Renal cortex interstitium (tissue), 15 donors: ENCODE measurements at places on chromosomes 6 and 20.

DNA sequence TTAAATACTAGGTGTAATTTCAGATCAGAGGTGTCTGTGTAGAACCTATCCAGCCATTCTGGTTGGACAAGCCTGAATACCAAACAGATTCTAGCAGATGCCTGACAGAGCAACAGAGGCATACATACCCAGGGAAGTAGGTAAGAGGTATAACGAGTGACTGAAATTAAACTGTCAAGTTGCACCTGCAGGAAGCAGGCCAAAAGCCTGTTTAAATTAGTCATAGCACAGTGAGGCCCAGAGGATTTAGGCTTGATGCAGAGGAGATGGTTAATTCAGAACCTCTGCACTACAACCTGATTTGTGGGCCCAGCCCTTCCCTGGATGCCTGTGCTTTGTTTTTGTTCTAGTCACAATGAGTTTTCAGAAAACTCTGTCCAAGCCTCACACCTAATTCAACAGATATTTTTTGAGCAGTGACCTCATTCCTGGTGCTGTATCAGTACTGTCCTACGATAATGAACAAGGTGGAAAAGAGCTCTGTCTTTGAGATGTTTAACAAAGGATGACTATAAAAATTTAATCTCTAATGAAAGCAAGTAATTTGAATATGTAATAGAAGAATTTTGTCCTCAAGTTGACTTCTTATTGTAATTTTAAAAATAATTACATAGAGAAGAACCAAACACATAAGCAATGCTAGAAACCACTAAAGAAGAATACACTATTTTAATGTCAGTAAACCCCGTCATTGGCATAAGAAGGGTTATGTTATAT is 31.7 kb downstream of the C6orf58 start:
- no peak for DNase-seq

DNA sequence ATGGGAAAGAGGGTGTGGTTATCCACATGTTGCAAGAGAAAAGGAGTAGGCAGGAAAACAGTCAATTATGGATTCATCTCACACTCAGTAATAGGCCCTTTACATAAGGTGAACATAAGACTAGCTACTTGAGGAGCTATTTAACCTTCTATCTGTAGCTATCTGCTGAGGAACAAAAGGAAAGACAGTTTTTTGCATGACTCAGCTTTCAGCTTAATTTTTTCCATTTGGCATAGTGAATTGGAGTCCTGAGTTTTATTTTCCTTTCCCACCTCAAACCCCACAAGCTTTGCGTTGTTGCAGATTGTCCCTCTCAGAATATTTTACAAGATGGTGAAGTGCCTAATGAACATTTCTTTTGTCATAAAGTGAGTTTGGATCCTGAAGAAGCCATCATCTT is 32.4 kb downstream of the UBD start:
- no peak for DNase-seq

DNA sequence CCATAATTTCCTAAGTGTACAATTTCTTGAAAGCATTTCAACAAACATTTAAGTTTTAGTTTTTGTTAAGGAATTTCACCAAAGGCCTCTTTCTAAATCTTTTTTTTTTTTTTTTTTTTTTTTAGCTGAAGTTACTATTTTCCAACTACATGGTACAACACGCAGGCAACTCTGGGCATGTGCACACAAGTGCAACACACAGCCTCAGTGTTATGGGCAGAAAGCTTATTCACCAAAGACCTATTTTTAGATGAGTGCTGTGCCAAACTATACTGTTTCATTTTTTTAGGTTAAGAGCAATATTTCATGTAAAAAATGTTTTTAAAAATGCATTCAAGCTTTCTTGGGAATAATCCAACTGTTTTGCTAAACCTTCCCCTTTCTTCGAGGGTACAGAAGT is 42.0 kb upstream of the MAP3K4 start:
- DNase-seq = no peak

- DNase-seq = no peak
Observed at GRCh38 chr6:15506066-15506465, 156.8 kb downstream of the DTNBP1 start.

- DNase-seq = no peak
Observed at GRCh38 chr6:130810307-130811030, 16.7 kb upstream of the SMLR1 start.

DNA sequence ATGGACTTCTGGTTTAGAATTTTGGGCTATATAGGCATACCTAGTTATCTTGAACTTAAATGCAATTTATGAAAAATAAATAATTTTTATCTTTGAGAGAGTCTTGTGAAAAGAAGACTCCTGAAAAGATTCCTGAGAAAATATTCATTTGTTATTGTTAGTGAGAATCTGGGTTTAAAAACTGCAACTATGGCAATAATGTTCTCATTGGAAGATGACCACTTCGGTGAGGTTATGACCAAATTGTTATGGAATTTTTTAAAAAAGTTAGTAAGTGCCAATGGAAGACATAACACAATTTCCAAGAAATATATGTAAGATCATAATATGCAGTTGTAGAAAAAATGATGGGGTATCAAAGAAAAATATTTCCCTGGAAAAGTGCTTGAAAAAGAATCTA is 46.3 kb downstream of the GRIK2 start:
- no peak for DNase-seq

- no peak for DNase-seq
Observed at GRCh38 chr6:108942556-108943492, 94.6 kb downstream of the ARMC2 start.

- no peak for DNase-seq
Observed at GRCh38 chr20:50727792-50728485, 3.4 kb upstream of the PARD6B start.
